Panc1 (cell line): ENCODE measurements at places on chromosomes 16 and 17.

GRCh38 chr17:49180303-49180702 lies 30.1 kb downstream of the GNGT2 start:
- peak; percentile 28 for DNase-seq

- no peak for DNase-seq
These were observed at the start of gene FAM20A for GRCh38 chr17:68600931-68601564. FAM20A (minus strand) TSS chr17:68601367; CDS start chr17:68600666, 701 bp downstream.

DNA sequence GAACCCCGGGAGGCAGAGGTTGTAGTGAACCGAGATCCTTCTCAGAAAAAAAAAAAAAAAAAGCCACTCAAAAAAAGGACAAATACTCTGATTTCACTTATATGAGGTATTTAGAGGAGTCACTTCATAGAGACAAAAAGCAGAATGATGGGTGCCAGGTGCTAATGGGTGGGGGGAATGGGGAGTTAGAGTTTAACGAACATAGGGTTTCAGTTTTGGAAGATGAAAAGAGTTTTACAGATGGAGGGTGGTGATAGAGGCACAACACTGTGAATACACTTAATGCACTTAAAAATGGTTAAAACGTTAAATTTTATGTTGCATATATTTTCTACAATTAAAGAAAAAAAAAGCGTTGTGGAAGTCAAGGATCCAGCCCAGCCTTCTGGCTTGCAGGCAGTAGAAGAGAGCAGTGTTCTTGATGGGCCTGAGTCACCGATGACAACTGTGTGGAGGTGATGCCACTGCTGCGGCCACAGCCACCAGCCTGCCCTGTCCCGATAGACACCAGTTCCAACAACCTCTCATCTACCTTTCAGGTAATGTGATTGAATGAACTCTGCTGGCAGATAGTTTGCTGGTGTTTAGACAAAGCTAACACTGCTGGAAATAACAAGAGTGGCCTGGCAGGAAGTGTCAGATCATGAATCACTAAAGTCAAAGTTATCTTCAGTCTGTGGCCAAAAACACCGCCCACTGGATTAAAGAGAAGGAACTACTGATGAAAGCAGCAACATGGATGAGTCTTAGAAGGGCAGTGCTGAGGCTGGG lies 49.9 kb upstream of the COX10 start:
- no peak for DNase-seq

DNA sequence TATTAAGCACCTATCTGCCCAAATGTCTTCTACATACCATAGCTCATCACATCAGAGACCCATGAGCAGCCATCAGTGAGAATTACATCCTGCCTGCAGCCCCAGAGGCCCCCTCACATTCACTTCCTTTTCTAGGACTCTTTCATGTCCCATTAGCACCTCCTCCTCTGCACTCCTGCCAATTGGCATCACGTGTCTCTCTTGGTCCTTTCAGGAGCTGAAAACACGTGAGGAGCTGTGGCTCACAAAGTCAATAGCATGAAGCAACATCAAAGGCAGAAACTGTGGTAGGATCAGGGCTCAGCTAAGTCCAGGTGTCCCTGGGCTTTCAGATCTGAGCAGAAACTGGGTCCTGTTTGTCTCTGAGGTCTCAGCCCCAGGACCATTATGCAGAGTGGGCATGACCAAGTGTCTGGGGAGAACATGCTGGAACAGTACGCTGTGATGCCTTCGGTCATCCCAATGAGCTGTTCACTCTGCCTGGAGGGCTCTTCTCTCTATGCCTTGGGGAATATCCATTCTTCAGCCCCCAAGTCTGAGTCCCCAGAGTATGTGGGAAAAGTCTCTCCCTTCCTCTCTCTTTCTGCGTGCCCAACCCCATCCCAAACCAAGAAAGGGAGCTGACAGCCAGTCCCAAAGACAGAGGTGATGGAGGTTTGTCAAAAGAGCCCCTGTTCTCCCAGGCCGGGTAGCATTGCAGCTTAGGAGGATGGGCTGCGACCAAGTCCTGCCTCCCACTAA lies 457.0 kb upstream of the CDH5 start:
- DNase-seq, result no peak

DNA sequence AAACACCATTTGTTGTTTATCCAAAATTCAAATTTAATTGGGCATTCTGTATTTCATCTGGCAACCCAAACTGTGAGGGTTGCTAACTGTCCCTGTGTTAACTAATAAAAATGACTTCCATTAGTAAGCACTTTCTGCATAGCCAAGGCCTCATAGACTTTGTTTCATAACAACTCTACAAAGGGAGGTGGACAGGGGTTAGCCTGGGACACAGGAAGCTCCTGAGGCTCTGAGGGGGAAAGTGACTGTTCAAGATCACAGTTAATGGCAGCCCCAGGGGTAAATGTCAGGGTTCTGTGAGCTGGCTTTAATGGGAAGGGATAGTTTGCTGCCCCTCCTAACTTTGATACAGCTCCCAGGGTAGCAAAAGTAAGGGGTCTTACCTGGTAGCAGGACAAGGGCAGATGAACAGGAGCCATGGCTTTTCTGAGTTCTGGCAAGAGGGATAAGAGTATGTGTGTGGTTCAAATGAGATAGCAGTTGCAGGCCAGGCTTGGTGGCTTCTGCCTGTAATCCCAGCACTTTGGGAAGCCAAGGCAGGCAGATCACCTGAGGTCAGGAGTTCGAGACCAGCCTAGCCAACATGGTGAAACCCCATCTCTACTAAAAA lies 2.2 kb downstream of the HEATR9 start:
- DNase-seq, result no peak

GRCh38 chr17:80879723-80880647 lies 111.7 kb upstream of the CHMP6 start:
- DNase-seq, result no peak

GRCh38 chr17:61282377-61282776 lies 117.3 kb upstream of the TBX2 start:
- DNase-seq, result no peak

GRCh38 chr16:67928561-67929364 lies 2.9 kb downstream of the CTRL start:
- DNase-seq, result peak; percentile 41

- DNase-seq, result no peak
These were observed 15.8 kb upstream of the OGFOD3 start for GRCh38 chr17:82434216-82434565.

- DNase-seq, result no peak
These were observed 23.0 kb upstream of the TNS4 start for GRCh38 chr17:40524243-40524965.

GRCh38 chr17:2852729-2853282 lies 56.6 kb downstream of the RAP1GAP2 start:
- no peak for DNase-seq

DNA sequence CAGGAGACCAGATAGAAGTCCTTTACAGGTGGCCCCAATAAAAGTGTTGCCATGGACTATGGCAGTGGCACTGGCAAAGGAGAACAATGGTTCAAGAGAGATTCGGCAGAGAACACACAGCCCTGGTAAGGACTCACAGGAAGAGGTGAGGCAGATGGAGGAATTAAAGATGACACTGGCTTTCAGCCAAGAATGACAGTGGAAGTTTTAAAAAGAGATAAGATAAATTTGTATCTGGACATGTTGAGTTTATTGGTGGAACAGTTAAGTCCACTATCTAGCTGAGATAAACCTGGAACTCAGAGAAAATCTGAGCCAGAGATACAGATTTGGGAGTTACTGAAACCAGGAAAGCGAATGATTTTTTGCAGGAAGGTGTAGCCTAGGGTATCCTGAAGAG lies 20.1 kb downstream of the CMC2 start:
- DNase-seq, result no peak

- DNase-seq, result no peak
These were observed 51.5 kb downstream of the NOL11 start for GRCh38 chr17:67769231-67769630.

DNA sequence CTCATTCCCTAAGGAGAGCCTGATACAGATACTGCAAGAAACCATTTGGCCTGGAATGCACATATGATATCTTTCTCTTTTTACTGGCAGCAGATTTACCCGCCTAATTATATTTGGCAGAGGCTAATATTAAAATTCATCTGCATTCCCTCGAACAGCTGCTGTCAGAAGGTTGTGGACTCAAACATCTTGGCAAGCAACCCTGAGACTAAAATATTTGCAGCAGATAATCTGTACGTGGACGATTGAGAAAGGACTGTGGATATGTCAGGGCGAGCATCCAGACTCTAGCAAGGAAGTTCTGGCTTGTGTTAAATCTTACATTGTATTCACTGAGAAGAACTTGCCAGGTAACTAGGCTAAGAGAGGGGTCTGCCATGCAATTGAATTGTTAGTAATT lies 65.2 kb downstream of the SNX20 start:
- DNase-seq, result no peak

DNA sequence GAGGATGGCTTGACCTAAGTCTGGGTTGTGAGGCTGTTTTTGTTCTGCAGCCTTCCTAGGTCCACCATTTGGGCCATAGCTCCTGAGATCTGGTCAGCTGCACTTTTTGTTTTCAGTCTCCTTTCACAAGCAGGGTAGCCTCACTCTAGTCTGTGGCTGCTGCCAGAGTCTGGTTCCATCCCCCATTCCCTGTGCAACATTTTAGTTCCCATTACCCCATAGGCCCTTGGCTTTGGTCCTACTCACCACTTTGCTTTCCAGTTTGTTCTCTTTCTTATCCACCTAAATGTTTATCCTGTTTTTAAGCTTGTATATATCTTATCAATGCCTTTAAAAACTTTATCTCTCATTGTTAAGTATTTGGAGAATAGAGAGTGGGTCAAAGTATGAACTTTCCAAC lies 6.5 kb upstream of the XYLT2 start:
- no peak for DNase-seq

DNA sequence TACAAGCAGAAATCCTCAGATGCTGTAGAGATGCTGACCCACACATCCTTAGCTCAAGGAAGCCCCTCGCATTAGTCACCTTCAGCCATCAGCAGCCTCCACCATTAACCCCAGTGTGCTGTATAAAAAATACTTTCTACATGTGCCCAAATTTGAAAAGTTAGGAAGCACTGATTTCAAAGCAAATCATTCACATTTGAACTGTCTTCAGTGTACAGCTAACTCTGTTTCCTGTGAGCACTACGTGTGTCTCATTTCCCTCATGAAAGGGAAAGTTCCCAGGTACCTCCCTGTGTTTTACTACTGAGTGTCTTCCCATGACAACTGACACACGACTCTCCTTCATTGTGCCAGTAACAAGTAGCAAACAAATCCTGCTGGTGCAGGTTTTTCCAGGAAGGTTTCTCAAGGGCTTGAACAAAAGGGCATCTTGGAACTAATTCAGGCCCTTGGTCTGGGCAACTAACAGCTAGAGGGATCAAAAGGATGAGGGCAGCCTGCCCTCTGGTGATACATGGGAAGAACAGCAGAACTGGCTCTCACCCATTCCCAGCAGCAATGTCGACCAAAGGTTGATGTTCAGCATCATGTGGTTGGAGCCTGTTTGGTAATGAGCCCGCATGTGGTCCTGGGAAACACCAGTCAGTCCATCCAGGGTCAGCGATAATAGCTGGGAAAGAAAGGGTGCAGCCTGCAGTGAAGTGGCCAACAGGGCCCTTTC lies 4.0 kb downstream of the SLC35B1 start:
- peak; percentile 18 for DNase-seq

GRCh38 chr16:1613211-1613622 lies 1.1 kb downstream of the CRAMP1 start:
- DNase-seq, result no peak

GRCh38 chr17:80441598-80442322 lies 26.8 kb downstream of the ENDOV start:
- DNase-seq, result no peak

- DNase-seq, result no peak
These were observed 33.1 kb upstream of the RPTOR start for GRCh38 chr17:80511222-80512180.

DNA sequence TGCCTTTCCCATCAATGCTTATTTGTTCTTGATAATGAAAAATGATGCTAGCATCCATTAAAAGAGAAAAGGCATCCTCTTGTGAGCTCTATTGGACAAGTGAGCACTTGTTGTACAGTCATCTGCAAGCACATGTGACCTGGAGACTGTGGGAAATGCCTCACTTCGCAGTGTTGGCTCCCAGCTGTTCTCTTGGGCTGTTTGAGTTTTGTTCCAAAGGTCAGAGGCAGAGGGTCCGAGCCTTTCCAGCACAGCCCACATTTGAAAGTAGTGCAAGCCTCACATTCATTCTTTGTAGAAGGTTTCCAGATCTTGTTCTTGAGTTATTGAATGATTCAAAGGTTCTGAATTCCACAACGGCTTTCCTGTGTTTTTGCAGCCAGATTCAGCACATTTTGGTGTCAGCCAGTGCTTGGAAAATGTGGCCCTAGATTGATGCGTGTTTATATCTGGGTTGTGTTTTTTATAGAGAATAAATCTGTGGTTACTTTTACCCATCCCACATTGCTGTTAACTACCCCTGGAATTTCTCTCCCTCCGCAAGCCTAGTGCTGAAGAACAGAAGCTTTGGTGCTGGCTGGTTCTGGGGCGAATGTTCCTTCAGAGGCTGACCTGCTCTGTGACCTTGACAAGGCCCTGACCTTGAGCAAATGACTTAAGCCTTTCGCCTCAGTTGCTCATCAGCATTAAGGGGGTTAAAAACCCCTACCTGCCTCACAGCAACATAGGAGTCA lies 49.8 kb downstream of the CDH1 start:
- no peak for DNase-seq

GRCh38 chr17:1729966-1730325 lies 5.4 kb downstream of the WDR81 start:
- no peak for DNase-seq

DNA sequence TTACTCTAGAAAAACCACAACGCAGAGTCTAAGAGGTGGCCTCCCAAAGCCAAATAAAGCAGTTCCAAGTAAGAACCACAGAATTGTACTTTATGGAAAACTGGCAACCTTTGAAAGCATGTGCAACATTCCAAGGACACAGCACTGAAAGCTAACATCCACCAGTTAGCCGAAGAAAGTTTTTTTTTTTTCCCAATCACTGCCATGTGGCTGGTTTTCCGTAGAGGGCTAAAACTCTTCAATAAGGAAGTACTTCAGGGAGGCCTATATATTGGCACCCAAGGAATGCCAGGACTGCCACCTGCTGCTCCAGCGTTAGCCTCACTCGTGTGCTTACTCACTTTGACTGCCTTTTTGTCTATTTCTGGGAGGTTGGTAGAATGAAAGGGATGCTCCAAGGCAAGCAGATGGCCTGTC lies 25.2 kb downstream of the CEP95 start:
- DNase-seq, result no peak
